ENCODE measurements at places on chromosomes 13 and 19.

DNA sequence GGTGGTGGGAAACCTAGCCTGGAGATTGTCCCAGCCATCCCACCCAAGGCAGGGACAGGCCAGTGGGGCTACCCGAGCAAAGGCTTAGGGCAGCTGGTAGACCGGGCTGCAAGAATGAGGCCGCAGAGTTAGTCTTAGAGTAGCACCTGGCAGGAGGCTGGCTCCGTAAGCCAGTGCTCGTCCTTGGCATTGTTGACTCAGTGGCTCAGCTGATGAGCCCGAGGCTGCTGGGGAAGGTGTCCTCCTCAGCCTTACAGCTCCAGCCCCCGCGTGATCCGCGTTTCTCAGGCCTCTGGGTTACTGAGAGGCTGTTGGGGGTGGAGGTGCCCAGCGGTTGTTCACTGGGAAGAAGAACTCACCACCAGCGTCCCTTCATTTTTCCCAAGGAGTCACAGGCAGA, 24.7 kb downstream of the PPP1R37 start:
- no peak for DNase-seq

GRCh38 chr19:11278670-11279069, 16.3 kb upstream of the DOCK6 start:
- no peak for DNase-seq

DNA sequence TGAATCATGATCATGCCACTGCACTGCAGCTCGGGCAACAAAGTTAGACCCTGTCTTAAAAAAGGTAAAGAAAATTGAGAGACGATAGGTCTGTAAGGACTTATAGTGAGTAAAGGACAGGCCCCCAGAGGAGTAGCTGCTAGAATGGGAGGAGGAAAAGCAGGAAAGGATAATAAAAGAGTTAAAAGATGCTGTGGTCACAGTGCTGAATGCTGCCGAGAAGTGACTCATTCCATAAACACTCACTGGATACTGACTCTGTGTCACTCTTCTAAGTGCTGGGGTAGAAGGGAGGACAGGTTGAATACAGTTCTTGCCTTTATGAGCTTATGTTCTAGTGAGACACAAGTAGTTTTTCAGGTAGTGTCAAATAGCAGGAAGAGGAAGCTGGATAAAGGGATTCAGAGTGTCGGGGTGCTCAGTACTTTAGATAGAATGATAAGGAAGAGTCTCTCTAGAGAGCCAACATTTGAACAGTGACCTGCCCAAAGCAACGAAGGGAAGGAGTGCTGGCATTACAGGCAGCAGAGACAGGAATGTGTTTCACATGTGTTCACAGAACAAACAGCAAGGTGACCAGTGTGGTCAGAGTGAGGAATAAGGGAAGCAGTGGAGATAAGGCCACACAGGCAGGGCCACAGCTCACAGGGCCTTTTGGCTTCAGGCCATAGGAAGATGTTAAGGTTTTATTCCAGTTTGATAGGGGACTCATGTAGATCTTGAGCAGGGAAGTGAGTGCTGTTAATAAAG, 1240.5 kb downstream of the UQCRFS1 start:
- DNase-seq = no peak

- DNase-seq = no peak
Observed at GRCh38 chr13:107742544-107742943, 472.8 kb downstream of the LIG4 start.

DNA sequence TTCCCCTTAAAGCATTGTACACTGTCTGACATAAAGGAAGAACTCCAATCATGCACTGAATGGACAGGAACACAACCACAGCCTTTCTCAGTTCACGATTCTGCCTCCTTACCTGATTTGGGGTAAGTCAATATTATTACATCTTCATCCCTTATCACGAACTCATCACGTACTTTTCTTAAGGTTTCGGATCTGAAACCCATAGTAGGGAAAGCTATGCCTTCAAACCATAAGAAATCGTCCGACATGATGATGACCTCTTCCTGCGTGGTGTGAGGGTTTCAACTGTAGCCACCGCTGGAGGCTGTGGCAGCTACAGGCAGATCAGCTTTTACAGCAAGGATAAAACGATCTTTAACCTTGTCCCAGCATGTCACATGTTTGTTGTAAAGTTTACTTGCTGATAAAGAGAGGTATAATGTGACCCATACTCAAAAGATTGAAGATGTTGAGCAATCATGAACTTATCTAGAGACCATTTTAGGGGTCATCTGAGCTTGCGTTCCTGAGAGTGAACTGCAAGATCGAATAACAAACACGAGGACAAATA, at the start of gene SULT2A1:
TSS of gene SULT2A1 (minus strand) at position 306 of the 550 bp plus-strand sequence. CDS start at position 248, 58 bp downstream.
- DNase-seq = no peak

- no peak for DNase-seq
Observed at GRCh38 chr13:39397896-39398265, 205.1 kb downstream of the LHFPL6 start.

DNA sequence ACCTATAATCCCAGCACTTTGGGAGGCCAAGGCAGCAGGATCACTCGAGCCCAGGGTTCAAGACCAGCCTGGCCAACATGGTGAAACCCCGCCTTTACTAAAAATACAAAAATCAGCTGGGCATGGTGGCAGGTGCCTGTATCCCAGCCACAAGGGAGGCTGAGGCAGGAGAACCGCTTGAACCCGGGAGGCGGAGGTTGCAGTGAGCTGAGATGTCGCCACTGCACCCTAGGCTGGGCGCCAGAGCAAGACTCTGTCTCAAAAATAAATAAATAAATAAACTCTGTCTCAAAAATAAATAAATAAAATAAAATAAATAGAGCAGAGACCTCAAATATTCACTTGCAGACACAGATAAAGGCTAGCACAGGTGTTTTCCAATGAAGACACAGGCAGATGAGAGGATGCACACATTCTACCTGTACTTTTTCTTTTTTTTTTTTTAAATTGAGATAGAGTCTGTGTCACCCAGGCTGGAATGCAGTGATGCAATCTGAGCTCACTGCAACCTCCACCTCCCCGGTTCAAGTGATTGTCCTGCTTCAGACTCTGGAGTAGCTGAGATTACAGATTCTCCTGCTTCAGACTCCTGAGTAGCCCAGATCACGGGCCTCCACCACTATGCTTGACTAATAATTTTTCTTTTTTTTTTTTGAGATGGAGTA, 2.7 kb upstream of the RPS16 start:
- DNase-seq = no peak
